ENCODE measurements at places on chromosomes 11 and 22.

- no peak for DNase-seq
These were observed 1.9 kb downstream of the CDON start for GRCh38 chr11:126060757-126061171.

DNA sequence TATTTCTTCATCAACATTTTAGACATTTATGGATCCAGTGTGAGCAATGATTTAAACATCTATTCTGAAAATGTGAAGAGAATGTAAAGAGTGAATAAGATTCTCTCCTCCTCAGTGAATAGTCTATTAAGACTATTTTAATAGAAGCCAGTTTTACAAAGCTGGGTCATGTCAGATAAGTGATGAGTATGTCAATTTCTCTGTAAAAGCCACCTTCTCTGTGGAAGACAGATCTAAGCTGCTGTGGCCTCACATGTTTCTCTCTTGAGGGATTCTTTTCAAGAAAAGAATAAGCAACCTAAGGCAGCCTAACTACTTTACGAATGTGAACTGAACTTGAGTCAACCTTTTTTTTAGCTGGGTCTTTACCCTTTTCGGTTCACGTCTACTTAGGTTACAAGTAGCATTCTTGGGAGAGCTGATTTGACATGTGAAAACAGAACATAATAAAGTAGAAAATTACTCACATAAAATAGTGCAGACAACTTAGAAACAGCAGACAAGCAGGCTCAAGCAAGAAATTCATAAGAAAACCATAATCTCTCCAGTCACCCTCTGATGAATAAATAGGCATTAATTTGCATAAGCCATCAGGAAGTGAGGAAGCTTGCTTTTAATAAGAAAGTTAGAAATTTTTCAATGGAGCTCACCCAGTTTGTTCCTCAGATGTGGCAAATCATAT, 9.9 kb downstream of the CTSC start:
- no peak for DNase-seq

- DNase-seq = no peak
These were observed 2.6 kb upstream of the P2RY2 start for GRCh38 chr11:73215191-73216134.

DNA sequence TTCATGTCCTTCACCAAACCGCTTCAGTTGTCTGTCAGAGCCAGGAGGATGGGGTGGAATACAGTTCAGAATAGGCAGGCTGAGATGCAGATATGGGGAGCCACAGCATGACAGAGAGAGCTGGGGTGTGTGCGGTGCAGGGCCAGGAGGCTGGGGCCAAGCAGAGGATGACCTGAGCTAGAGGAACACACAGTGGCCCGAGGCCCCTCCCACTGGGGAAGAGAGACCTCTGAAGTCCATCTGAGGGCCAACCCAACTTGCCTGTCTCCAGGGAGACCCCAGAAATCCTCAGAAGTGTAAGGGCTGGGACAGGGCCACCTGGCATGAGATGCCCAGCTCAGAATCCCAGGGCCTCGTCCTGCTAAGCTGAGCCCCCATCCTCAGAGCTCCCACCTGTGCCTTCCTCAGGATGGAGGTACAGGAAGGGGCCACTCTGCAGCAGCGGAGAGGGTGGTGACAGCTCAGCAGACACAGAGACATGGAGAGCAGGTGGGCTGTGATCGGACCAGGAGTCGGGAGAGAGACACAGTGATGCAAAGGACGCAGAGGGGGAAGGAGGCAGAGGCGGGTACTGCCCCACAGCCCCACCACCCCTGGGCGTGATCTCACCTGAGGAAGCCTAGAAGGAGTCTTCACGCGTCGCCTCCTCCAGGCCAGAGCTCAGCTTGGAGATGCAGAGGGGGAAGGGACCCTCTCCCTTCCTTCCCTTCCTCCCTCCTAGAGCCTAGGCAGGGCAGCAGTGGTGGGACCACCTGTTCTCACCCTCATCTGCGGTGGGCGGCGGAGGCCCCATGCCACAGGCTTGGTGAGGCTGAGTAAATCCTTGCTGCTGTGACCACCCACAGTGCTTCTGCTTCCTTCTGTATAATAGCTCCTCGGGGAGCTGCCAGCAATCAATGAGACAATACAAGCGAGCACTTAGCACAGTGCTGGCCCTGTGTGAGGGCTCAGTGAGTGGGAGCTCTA, 9.1 kb upstream of the TUB start:
- no peak for DNase-seq

- no peak for DNase-seq
These were observed 5.4 kb downstream of the PTPMT1 start for GRCh38 chr11:47570651-47571356.

- no peak for DNase-seq
These were observed 368.6 kb upstream of the B3GAT1 start for GRCh38 chr11:134780486-134781147.

DNA sequence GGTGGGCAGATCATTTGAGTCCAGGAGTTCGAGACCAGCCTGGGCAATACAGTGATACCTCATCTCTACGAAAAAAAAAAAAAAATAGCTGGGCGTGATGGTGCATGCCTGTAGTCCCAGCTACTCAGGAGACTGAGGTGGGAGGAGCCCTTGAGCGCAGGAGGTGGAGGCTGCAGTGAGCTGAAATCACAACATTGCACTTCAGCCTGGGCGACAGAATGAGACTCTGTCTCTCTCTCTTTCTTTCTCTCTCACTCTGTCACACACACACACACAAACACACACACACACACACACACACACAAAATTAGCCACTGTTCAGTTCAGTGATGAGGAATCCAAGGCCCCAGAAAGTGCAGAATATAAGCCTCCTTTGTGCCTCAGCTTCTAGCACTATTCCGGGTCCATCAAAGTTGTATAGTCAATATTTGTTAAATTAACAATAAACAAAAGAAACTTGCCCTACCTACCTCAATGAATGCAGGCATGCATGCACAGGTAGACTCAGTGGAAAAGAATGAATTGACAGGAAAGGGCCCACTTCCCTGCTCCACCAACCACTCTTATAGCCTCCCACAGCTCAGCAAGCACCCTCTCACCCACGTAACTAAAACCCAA, 3.9 kb upstream of the SMIM35 start:
- DNase-seq = no peak

DNA sequence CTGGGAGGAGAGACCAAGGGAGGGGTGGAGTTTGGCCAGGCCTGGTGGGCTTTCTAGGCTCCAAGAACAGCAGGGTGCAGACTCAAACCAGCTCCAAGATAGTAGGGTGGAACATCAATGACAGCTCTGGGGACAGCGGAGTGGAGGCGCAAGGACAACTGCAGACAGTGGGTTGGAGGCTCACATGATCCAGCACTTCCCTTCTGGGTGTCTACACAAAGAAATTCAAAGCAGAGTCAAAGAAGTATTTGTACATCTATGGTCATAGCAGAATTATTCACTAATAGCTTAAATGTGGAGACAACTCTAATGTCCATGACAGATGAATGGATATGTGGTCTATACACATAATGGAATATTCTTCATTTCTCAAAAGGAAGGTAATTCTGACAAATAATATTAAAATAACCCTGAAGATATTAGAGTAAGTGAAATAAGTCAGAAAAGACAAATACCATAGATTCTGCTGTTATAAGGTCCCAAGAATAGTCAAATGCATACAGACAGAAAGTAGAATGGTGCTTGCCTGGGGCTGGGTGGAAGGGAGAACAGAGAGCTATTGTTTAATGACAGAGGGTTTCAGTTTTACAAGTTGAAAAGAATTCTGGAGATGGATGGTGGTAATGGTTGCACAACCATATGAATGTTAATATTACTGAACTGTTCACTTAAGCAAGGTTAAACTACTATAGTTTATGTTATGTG, 5.5 kb upstream of the GAB4 start:
- DNase-seq = no peak

GRCh38 chr11:116525961-116526495, 246.8 kb downstream of the BUD13 start:
- DNase-seq = no peak

GRCh38 chr11:73085189-73085875, 56.8 kb downstream of the FCHSD2 start:
- no peak for DNase-seq

GRCh38 chr11:19817265-19817851, 104.7 kb downstream of the NAV2 start:
- no peak for DNase-seq

All from stimulated activated CD8-positive, alpha-beta memory T cell treated with anti-CD3 and anti-CD28 coated beads, Interleukin-4, amount 100 ng/mL, for 4 hours (primary cell).